Ascending aorta (tissue), 2 donors: ENCODE measurements at places on chromosomes 1 and 21.
A peak's percentile ranks its signal among the peaks of the same experiment; 100 is the strongest.

- no peak for DNase-seq
Observed at GRCh38 chr1:38183096-38183495, 136.5 kb upstream of the POU3F1 start.

- DNase-seq, result no peak
Observed at GRCh38 chr1:12450756-12451559, 167.1 kb downstream of the DHRS3 start.

DNA sequence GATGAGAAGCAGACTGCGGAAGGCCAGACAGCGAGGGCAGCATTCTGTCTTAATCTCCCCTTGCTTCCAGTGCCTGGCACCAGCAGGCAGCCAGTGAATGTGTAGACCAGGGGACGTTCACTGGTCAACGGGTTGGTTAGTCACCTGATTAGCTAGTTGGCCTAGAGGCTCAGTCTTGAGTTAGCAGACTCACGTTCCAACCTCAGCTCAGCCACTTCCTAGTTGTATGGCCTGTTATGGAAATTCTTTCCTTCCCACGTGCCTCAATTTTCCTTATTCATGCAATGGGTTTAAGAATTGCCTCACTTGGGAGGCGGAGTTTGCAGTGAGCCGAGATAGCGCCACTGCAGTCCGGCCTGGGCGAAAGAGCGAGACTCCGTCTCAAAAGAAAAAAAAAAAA, 249.6 kb upstream of the TMEM51 start:
- DNase-seq, result no peak

DNA sequence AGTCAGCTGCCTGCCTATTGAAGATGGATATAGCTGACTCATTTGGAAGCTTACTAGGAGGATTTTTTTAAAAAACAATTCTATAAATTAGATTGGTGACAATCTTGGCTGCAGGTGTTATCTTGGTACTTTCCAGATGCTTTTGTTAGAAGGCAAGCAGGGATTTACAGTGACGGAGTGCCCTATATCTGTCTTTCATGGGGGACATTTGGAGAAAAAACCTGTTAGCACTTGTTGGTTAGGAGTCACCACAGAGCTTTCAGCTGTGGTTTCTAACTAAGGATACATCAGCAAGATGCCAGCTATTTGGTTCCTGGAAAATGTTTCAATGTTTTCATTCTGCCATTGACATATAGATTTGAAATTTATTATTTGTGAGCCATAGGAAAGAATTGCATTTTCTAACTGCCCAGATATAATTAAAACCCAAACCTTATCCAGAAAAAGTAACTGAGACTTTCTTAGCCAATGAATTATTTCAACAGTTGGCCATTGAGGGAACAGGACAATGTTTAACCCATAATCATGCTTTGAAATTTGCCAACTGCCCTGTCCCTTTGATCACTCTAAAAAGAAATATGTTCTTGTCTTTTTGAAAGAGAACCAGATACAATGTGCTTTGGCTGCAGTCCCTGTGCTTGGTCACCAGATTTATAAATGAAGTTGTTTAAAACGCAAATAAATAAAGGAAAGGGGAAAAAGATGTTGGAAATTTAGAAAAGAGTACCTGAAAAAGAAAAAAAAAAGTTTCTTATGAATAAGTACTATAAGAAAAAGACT, 761.0 kb upstream of the CXADR start:
- DNase-seq, result no peak

GRCh38 chr1:68213843-68214242, 18.5 kb downstream of the WLS start:
- no peak for DNase-seq

- DNase-seq, result no peak
Observed at GRCh38 chr1:30681782-30682181, 41.6 kb downstream of the MATN1 start.

- DNase-seq, result no peak
Observed at GRCh38 chr1:173210716-173211231, 3.6 kb upstream of the TNFSF4 start.

DNA sequence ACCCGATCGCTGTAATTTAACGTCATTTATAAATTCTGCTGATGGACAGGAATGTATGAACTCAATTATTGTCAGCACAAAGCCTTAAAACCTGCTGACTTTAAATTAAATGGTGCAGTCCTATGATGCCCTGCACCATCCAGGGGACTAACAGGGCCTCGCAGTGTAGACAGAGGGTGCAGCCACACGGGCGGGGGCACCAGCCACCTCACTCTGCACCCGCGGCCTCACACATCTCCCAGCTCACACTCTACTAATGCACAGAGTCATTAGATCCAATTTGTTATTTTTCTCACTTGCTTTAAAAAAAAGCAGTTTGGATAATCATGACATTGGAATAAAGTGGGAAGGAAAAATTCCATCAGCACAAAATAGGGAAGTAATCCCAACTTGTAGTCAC, 49.7 kb downstream of the PROX1 start:
- DNase-seq, result no peak

DNA sequence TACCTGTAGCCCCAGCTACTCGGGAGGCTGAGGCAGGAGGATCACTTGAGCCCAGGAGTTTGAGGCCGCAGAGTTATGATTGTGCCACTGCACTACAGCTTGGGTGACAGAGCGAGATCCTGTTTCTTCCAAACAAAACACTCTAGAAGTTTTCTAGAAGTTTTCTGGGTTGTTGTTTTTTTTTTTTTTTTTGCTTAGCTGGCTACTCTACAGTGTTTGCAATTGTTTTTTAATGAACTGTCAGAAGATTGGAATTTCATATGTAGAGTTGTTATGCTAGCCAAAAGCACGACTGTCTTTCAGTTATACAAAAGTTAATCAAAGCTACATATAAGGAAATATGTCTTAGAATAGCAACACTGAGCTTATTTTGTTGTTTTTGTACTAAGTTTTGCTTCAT, 30.9 kb upstream of the NEXN start:
- no peak for DNase-seq

DNA sequence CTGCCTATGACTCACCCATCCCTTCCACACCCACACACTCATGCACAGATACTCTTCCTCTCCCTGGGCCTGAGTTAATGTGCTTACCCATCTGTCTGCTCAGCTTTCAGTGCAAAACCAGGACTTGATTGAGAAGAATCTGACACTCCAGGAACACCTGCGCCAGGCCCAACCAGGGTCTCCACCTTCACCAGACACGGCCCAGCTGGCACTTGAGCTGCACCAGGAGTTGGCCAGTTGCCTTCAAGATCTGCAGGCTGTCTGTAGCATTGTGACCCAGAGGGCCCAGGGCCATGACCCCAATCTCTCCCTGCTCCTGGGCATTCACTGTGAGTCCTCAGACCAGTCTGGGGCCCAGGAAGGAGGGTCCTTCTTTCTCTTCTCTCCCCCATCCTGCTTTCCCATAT, 3.5 kb upstream of the SH3BGRL3 start:
- no peak for DNase-seq

- DNase-seq, result no peak
Observed at GRCh38 chr1:96756789-96757188, 35.2 kb downstream of the PTBP2 start.

GRCh38 chr1:222749927-222750326, 12.9 kb downstream of the FAM177B start:
- no peak for DNase-seq

DNA sequence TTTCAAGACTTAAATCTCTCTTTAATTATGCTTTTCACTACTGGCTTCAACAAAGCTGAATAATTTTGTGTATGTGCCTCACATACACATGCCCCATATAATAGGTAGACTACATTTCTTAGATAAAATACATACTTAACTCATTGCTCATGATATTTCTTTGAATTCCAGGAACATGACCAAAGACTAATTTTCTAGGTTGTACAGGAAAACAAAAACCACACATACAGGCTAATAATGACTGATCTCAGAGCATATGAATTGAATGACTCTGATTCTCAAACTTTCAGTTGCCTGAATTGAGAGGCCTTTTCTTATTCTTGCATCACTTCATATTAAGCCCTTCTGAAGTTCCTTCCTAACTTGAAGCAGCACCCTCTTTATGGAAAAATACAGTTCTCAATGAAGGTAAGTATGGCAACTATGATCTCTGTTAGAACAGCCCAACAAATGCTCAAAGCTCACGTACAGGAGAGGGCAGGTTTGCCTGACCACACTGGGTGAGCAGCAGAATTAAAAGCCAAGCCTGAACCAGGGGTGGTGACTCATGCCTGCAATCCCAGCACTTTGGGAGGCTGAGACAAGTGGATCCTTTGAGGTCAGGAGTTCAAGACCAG, 22.6 kb upstream of the UAP1 start:
- no peak for DNase-seq

- no peak for DNase-seq
Observed at GRCh38 chr1:216907100-216907499, 183.9 kb upstream of the ESRRG start.

DNA sequence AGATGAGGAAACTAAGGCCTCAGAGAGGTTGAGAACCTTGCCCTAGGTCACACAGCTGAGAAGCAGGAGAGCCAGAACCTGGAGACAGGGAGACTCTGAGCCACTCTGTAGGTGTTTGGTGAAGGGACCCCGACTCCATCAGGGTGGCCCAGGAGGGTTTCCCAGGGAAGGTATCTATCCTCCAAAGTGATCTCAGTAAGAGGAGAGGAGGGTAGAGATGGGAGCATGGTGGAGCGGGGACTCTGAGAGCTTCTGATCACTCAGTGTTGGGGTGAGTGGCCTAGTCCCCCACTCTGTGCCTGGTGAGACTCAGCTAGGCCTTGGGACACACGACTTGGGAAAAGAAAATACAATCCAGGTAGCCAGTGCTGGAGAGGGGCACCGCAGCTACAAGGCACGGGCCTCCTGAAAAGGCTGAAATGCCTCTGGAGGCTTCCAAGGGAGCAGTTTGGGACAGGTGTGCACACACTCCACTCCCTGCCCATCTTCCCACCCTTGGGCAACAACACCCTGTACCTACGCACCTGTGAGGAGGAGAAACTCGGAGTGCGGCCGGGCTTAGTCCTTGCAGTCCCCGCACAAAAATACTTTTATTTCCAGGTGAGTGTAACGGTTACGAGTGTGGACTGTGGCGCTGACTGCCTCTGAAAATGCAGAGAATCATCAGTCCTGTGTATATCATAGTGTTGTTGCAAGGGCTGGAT, 80.8 kb downstream of the CAMK2N1 start:
- DNase-seq, result no peak

GRCh38 chr1:172499636-172500141, 33.3 kb upstream of the SUCO start:
- DNase-seq, result no peak

DNA sequence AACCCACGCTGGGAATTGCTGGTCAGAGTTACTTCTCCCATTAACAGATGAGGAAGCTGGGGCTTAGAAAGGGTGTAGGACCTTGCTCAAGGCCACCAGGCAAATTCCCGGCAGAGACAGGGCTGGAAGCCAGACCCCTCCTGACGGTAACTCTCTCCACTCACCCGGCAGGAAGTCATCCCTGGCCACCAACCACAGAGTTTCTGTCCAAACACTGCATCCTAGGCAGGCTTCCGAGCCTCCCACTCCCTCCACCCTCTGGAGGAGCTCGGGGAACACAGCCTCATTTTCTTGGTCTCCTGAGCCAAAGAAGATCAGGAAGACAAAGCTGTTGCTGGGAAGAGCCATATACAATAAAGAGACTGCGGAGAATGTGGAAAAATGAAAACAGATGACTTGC, 25.0 kb upstream of the ZNF436 start:
- peak; percentile 89 for DNase-seq

- DNase-seq, result no peak
Observed at GRCh38 chr1:83689921-83690868, 308.7 kb downstream of the TTLL7 start.

GRCh38 chr1:234722904-234723720, 113.1 kb upstream of the IRF2BP2 start:
- peak; percentile 93 for DNase-seq

- DNase-seq, result no peak
Observed at GRCh38 chr1:222079566-222079965, 337.7 kb upstream of the DUSP10 start.

DNA sequence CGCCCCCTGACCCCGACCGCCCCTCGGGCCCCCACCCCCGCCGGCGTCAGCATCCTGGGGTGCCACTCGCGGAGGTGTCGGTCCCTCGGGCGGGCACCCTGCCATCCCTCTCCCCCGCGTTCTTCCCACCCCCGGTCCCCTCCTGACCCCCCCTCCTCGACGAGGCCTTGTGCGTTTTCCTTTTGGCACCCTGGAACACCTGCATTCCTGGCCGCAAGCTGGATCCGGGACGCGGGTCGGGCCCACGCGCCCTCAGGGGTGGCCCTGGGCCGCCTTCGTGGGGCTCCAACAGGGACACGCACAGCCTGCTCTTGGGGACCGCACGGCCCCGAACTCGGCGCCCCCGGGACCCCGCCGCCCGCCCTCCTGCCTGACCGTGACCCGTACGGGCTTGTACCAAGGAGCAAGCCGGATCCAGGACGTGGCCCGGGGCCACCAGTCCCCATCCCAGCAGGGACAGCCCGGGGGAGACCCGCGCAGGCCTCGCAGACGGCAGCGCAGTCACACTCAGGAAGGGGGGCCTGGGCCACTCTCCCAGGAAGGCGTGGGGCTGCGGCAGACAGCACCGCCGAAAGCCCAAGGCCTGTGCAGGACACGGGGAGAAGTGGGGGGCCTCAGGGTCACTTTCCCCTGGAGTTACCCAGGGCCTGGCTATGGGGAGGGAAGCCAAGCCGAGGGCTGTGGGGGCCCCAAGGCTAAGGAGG, 579 bp upstream of the SLC19A1 start:
- peak; percentile 65 for DNase-seq

- DNase-seq, result no peak
Observed at GRCh38 chr1:6004412-6005123, 12.3 kb upstream of the NPHP4 start.
